Muscle of back (tissue), 13 donors: ENCODE measurements at places on chromosomes 3 and 15.
A peak's percentile ranks its signal among the peaks of the same experiment; 100 is the strongest.

DNA sequence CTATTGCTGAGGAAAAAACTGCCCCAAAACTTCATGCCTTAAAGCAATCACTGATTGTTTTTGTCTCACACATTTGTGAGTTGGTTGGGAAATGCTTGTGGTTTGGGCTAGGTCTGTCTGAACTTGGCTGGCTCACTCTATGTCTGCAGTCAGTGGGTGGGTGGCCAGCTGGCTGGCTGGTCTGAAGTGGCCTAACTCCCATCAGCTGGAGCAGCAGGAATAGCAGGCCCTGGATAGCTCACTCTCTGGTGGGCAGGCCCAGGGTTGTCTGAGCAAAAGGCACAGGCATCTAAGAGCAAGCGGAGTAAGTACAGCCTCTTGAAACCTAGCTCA is 37.7 kb upstream of the PRR20G start:
- no peak for DNase-seq

DNA sequence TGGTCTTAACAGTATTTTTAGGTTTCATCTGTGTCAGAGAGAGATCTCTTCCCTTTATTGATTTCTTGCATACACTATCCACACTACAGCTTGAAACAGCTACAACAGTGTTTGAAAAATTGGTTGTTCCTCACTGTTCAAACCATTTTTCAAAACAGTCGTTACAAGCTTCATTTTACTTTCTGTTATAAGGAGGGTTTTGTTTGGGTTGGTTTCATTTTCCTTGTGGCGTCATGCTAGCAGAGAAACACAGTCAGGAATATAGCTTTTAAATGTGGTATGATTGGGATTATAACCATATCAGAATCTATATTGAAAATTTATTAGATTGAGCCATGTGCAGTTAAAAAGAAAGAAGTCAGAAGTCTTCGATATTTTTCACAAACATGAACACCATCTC is 400.6 kb downstream of the ZBTB20 start:
- DNase-seq, result no peak

GRCh38 chr3:38985581-38985980 is 66.2 kb downstream of the SCN11A start:
- no peak for DNase-seq

GRCh38 chr15:26372706-26373105 is 400.2 kb downstream of the GABRB3 start:
- no peak for DNase-seq

GRCh38 chr3:58191361-58191991 is 19.3 kb downstream of the DNASE1L3 start:
- DNase-seq, result no peak

DNA sequence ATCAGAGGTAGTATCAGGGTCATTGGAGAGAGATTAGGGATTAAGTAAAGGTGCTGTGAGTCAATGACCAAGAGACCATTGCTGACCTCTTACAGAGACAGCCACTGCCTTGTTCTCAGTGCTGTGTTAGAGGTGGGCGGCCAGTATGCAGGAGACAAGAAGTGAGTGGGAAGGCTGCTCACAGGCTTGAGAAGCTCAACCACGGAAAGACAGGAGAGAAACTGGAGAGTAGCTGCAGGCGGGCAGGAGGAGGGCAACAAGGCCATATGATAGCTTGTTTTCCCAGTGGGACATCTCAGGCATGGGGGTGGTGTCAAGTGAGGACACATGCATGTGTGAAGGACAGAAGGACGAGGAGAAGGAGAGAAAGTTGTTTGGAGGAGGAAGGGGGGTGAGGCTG is 237.3 kb downstream of the PDCD6IP start:
- DNase-seq, result no peak

- DNase-seq, result no peak
Observed at GRCh38 chr3:24641628-24642027, 147.0 kb upstream of the THRB start.

- no peak for DNase-seq
Observed at GRCh38 chr3:157122116-157122515, 37.8 kb downstream of the CCNL1 start.

GRCh38 chr15:101641129-101641764 is 10.9 kb downstream of the TM2D3 start:
- peak; percentile 83 for DNase-seq

- no peak for DNase-seq
Observed at GRCh38 chr3:146195030-146195429, 34.0 kb upstream of the PLOD2 start.

- DNase-seq, result no peak
Observed at GRCh38 chr15:71291723-71292122, 176.5 kb downstream of the THSD4 start.

DNA sequence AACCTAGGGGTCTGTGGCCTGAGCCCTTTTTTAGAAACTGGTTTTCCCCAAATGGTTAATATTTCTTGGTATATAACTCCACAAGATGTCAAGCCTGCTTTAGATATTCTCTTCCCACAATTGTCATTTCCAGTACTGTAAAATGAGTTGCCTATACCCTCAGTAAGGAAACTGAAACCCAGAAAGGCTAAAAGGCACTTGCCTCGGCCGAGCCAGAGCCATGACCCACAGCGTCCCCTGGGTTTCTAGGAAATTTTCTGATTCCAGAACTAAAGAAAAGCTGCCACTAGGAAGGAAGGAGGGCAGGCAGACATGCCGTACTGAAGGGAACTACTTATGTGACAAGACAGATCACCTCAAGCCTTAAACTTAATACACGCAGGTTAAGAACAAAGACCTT is 59.1 kb downstream of the ATP8B4 start:
- no peak for DNase-seq

GRCh38 chr3:52238761-52239701 is at the start of gene TWF2:
Gene TWF2 (minus strand): TSS chr3:52239158. CDS start chr3:52239016, 142 bp downstream.
- peak; percentile 92 for DNase-seq

- no peak for DNase-seq
Observed at GRCh38 chr15:78207641-78208340, 26.6 kb downstream of the ACSBG1 start.

GRCh38 chr3:152797751-152798432 is 37.0 kb upstream of the P2RY1 start:
- DNase-seq, result no peak

- DNase-seq, result no peak
Observed at GRCh38 chr3:23834082-23834870, 28.5 kb downstream of the UBE2E1 start.

GRCh38 chr15:34079904-34080303 is 21.8 kb downstream of the EMC7 start:
- no peak for DNase-seq

DNA sequence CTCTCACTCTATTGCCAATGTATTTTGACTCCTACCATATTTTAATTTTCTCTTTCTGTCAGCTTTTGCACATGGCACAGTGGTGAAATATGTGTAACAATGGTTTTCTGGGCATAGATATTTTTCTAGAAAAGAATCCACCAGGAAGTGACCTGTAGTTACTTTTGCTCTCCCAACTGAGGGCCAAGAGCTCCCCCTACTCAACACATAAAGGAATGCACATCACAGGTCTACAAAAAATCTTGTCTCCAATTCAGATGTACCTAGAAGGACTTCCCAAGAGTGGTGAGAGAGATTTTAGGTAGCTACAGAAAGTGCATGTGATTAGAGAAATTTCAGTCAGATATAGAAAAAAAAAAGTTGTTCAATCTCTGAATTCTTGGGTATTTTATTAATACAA is 15.6 kb downstream of the CPA3 start:
- no peak for DNase-seq

DNA sequence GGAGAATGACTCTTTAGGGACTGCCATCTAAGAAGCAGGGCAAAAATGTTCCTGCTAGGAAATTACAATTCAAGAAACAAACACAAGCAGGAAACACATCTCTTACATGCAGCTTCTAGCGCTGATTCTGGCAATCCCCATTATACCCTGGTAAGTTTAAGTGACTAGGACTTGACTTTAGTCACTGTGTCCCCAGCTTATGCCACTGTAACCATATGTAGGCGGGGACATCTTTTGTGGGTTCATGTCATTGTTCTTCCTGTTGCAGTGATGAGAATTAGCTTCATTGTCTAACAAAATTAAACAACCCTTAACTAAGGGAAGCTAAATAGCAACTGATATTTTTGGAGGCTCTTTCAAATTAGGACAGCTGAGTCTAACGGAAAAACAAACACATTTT is 17.9 kb upstream of the FAM81A start:
- DNase-seq, result no peak

- no peak for DNase-seq
Observed at GRCh38 chr15:89802986-89803824, 11.4 kb downstream of the ANPEP start.

DNA sequence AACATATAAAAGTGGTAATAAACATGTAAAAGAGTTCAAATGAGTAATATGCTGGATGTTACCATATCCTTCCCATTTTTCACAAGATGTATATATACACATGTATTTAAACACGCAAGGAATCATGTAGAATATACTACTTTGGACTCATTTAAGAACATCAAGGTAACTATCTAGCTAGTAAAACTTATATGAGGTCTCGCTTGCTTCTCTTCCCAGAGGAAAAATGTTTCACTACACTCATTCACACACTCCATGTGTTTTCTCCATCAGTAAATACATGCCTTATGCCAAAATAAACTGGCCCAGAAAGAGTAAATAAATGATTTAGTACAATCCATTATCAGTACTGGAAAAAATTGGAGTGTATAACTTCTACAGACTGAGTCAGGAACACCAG is 229.2 kb upstream of the MME start:
- no peak for DNase-seq

GRCh38 chr3:193826159-193826795 is 233.3 kb downstream of the OPA1 start:
- DNase-seq, result peak; percentile 33

- DNase-seq, result no peak
Observed at GRCh38 chr3:39434574-39434973, 28.1 kb downstream of the RPSA start.

GRCh38 chr3:4841225-4841624 is 138.0 kb upstream of the BHLHE40 start:
- no peak for DNase-seq

DNA sequence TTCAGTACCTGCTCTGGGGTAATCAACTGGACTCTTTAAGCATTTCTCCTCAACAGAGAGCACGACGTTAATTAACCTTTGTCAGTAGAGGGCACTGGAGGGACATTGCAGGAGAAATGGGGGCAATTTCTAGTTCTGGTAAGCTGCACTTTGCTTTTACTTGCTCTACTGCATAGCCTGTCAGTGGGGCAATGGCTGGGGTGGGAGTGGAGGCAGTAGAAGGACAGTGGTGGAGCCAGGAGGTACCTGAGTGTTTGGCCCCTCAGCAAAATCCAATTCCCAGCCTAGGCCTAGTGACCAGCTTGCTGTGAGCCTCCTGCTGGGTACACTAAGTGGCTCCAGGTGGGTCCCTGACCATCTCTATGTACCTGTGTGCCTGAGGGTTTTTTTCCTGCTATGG is 18.3 kb upstream of the MED12L start:
- no peak for DNase-seq

DNA sequence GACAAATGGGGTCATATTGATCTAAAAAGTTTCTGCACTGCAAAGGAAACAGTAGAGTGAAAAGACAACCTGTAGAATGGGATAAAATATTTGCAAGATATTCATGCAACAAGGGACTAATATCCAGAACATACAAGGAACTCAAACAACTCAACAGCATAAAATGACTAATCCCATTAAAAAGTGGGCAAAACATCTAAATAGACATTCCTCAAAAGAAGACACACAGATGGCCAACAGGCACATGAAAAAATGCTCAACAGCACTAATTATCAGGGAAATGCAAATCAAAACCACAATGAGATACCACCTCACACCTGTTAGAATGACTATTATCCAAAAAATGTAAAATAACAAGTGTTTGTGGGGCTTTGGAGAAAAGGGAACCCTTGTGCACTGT is 8.8 kb downstream of the SLC12A8 start:
- DNase-seq, result no peak
